ENCODE measurements at places on chromosomes 1 and 21.

DNA sequence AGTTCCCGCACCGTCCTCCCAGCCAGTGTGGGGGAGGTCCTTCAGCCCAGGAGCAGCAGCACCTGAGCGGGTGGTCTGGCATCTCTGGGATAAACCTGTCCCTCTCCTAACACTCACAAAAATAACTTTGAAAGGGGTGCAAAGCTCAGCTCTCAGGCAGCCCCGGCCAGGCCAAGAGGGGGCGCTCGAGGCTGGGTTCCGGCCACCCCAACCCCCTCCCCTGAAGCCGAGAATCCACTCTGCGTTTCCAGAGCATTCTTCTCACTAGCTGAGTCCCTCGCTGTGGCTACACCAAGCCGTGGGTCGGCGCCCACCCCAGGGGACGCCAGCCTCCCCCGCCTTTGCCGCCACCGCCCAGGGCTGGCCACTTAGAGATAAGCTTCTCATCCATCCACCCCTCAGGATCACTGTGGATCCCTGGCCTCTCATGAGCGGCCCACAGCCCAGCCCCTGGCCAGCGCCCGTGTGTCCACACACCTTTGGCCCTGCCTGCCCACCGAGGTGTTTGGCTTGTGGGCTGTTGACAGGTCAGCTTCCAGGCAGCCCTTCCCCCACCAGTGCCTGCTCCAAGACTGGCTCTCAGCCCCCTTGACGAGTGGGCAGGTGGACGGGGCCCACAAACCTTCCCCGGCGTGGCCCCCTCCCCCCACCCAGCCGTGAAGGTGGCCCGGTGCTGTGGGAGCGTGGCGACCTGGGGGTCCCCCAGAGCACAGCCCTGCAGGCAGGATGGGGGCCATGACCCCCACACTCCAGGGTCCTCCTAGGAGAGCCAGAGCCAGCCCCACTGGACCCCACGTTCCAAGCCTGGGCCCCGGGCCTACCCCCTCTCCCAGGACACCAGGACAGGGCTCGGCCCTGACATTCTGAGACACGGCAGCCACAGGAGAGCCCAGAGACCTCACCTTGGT is 1.9 kb downstream of the FTCD start:
- no peak for DNase-seq

GRCh38 chr1:227994632-227995300 is 12.0 kb upstream of the WNT3A start:
- DNase-seq, result no peak

DNA sequence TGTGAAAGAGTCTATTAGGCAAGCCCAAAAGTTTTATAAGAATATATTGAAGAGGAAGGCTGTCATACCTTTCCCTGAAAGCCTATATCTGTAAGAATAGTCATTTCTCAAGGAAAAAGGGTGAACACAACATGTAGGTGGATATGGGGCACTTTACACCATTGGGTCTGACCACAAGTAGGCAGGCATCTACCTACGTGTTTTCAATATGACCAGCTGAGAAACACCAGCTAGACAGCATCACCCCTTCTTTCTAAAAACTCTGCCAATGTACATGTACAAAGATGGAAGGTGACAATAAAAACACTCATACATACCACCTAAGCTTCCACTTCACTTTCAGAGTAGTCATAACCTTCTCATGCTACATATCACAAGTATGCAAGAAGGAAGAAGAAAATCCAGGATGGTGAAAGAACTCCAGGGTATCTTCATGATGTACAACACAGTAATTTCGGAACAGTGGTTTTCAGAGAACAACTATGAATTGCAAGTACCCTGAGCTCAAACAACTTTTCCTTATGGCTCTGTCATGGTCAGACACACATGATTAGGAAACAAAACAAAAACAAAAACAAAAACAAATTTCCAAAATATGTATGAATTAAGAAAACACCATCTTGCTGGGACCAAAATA is 98.5 kb upstream of the ADGRL2 start:
- no peak for DNase-seq

GRCh38 chr1:31374511-31375196 is 1.8 kb upstream of the FABP3 start:
- DNase-seq, result peak; percentile 58

DNA sequence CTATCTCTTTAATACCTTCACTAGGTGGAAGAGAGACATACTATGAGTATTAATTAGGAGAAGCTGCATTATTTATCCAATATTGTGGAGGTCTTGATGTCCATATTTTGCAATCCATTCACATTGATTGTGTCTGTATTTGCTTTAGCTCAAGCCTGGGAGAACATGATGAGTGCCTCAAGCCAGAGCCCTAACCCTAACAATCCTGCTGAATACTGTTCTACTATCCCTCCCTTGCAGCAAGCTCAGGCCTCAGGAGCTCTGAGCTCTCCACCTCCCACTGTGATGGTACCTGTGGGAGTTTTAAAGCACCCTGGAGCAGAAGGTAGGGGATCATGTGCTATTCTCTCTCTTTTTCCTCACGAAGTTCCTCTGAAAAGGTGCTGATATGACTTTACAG is 99.5 kb downstream of the CC2D1B start:
- DNase-seq, result no peak

DNA sequence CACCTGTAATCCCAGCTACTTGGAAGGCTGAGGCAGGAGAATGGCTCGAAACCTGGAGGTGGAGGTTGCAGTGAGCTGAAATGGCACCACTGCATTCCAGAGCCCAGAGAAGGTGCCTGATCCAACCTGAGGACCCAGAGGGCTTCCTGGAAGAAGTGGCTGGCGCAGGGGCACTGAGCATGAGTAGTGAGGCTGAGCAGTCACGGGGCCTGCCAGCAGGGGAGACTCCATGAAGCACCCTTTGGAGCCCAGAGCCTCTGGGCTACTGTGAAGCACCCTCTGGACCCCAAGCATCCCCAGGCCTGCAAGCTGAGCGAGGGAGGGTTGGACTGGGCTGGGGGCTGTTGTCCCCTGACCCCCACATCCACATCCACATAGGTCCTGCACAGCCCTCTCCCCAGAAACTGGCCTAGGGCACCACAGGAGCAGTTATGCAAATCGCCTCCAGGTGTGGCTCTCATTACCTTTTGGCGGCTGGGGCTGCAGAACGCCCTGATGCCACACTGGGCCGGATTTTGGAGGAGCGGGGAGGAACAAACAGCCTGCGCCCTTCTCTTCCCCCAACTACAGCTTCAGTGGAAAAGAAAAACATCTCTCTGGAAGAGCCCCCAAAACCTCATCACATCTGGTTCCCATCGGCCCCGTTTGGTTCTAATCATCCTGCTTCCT is 78.2 kb upstream of the TARDBP start:
- DNase-seq, result no peak

GRCh38 chr1:205578780-205579571 is 52.8 kb downstream of the ELK4 start:
- no peak for DNase-seq

- DNase-seq, result no peak
Observed at GRCh38 chr1:62810420-62811274, 26.7 kb downstream of the ATG4C start.

DNA sequence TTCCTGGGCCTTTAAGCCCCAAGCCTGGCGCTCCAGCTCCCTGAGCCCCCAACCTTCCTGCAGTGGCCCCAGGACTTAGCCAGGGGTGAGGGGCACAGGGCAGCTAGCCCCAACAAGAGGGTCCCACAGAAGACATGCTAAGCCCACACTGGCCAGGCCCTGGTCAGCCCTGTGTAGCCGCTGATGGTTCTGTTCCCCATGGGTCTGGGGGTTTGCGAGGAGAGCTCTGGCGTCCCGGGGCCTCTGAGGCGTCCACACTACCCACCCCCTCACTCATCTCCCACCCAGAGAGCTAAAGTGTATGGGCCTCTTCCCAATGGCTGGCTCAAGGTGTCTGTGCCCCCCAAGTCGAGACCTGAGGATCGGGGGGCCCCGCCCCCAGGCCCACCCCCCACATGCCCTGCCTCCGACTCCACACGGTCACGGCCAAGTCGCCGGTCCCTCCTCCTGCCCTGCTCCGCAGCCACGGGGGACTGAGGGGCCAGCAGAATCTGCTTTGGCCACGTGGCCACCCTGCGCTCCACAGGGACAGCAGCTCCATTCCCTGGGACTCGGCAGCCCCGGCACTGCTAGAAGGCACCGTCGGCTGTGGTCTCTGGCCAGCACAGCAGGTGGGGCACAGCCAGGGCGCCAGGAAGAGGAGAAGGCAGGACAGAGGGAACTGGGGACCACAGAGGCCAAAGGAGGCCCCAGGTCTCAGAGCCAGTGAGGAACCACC is 7.8 kb downstream of the TNFRSF18 start:
- no peak for DNase-seq

DNA sequence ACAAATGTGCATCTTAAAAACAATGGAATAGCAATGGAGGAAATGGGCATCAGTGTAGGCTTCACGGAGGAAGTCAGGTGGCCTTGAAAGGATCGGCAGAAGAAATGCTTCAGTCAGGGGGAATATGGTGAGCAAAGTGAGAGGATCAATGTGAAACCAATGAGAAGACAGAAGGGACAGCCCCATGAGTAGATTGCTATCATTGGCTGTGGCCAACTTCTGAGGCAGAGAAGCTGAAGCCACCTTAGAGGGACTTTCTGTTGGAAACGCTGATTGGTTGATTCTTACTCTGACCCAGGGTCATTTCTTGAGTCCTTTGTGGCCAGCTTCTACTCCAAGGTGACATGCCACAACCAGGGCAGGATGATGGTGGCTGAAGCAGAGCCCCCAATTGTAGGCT is 130.7 kb upstream of the ZNF648 start:
- no peak for DNase-seq

- DNase-seq, result no peak
Observed at GRCh38 chr1:19416921-19417470, 68.3 kb downstream of the CAPZB start.

- no peak for DNase-seq
Observed at GRCh38 chr1:6967431-6968111, 182.3 kb downstream of the CAMTA1 start.

GRCh38 chr1:66244429-66244828 is 289.5 kb upstream of the SGIP1 start:
- DNase-seq, result no peak

- DNase-seq, result no peak
Observed at GRCh38 chr21:31176080-31176551, 137.8 kb upstream of the KRTAP19-8 start.

GRCh38 chr1:196890668-196891067 is 2.8 kb downstream of the CFHR4 start:
- no peak for DNase-seq

GRCh38 chr1:86776108-86776507 is 71.7 kb downstream of the SH3GLB1 start:
- no peak for DNase-seq

DNA sequence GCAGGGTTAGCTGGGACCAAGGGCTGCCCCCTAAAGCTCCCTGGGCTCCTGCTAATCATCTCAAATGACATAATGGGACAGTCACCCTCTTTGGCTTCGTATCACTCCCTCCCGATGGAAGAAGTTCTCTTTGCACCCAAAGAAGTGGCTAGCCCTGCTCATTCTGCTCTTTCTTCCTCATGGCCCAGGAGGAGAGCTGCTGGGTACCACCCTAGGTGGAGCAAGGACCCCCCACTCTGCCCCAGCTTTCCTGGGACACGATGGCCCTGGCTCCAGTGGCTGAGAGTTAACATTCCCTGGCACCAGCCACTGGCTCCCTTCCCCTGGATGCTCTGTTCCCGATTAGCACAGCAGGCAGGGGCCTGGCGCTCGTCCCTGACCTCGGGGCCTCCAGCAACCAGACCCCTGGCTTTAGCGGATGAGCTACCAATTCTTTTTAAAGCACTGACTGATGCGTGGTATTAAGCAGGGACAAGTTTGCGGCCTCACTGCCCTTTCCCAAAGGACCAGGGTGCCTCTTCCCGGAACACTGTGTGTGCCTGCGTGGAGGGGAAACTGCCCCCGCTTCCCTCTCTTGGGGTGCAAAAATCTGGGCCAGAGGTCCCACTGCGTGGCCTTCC is 1.2 kb downstream of the MYOM3 start:
- no peak for DNase-seq

- DNase-seq, result no peak
Observed at GRCh38 chr1:20166051-20166450, 19.8 kb upstream of the UBXN10 start.

DNA sequence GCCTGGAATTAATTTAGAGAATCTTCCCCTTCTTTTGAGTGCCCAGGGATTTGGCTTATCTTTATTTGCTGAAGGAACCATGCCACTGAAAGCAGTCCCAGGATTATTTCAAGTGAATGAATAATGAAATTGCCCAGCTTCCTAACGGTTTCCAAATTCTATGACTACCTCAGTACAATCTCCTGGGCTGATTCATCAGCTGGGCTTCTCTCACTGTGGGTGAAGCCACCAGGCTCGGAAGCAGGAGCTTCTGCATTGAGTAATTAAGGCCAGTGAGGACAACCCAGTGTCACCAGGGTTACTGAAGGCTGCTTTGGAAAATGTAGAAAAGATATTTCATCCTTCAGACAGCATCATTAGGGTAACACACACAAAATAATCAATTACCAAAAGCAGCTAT is 169.8 kb downstream of the DAB1 start:
- peak; percentile 24 for DNase-seq

GRCh38 chr1:10860682-10861081 is 64.2 kb upstream of the CASZ1 start:
- no peak for DNase-seq

GRCh38 chr1:16064536-16065268 is 8.7 kb downstream of the FAM131C start:
- peak; percentile 16 for DNase-seq

GRCh38 chr1:72186733-72187307 is 95.5 kb downstream of the NEGR1 start:
- DNase-seq, result peak; percentile 45

GRCh38 chr21:42850463-42850862 is 28.9 kb downstream of the WDR4 start:
- DNase-seq, result no peak

GRCh38 chr1:92500552-92500951 is 13.8 kb upstream of the GFI1 start:
- no peak for DNase-seq

- DNase-seq, result no peak
Observed at GRCh38 chr21:32003411-32003810, 130.6 kb downstream of the HUNK start.

DNA sequence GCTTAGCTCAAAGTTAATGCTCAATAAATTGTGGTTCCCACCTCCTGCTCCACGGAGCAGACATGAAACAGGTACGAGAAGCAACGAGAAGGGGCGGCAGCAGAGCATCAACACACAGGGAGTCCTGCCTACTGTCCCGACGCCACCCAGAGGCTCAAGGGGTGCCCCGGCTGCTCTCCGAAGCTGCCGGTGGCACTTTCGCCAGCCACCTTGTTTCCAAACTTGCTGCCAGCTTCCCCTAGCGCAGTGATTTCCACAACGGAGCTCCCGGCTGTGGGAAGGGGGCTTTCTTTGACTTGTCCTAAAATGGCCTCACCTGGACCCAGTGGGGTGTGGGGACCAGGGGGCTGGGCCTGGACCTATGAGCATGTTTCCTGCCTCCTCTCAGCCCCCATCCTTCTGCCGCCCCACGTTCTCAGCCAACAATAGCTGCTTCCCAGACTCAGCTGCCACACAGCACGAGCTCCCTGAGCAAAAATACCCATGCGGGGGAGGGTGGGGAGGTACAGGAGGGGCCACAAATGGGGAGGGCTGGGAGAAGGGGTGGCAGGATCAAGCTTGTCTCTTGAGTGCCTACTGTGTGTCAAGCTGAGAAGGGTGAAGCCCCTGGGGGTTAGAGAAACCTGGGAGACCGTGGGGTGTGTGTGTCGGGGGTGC is 35.6 kb upstream of the ECE1 start:
- DNase-seq, result no peak

GRCh38 chr21:37398697-37399096 is 32.1 kb downstream of the DYRK1A start:
- no peak for DNase-seq

- no peak for DNase-seq
Observed at GRCh38 chr1:12473596-12474362, 144.2 kb downstream of the DHRS3 start.

GRCh38 chr1:50615036-50615750 is 191.9 kb upstream of the DMRTA2 start:
- no peak for DNase-seq
